ENCODE measurements at places on chromosomes 2 and 18. TPM values are rescaled to one million over a fixed set of nuclear protein-coding genes. Genes with fewer than 3 reads are reported as not detected.

The SERPINB13 gene
- not detected for total RNA-seq

The FOXD4L1 gene
- total RNA-seq, result 0.63 TPM

The MOCOS gene
- 0.31 TPM for total RNA-seq

The RRM2 gene
- total RNA-seq, result 11.3 TPM

The STAMBP gene
- total RNA-seq, result 19.1 TPM

The ZNF804A gene
- 24.1 TPM for total RNA-seq

The TM4SF20 gene
- not detected for total RNA-seq

The FBXO15 gene
- total RNA-seq, result 5.9 TPM

The QPCT gene
- total RNA-seq, result 10.3 TPM

The FBXO41 gene
- total RNA-seq, result 28.8 TPM

The CIB4 gene
- not detected for total RNA-seq

The CBLN2 gene
- 43.8 TPM for total RNA-seq

The OSBPL1A gene
- total RNA-seq, result 49.1 TPM

The SCTR gene
- total RNA-seq, result not detected

The CLEC4F gene
- not detected for total RNA-seq

The REG3A gene
- total RNA-seq, result not detected

Data from parietal lobe (tissue), 2 donors.